ENCODE measurements at places on chromosomes 1 and 21. TPM values are rescaled to one million over a fixed set of nuclear protein-coding genes. Genes with fewer than 3 reads are reported as not detected.
A peak's percentile ranks its signal among the peaks of the same experiment; 100 is the strongest.

- no peaks in the 10 kb centered on the region for H3K36me3 ChIP-seq
- peak; percentile 34 for DNase-seq
- H3K4me1 ChIP-seq: peaks cover 11% of the 10 kb centered on the region
- peak overlapping the region; percentile 96 for H3K4me3 ChIP-seq
Measured at GRCh38 chr1:15833069-15833679, 14.3 kb upstream of the SPEN start.

GRCh38 chr1:243786531-243786930, 63.5 kb downstream of the AKT3 start:
- DNase-seq: no peak
- peaks cover 40% of the 10 kb centered on the region for H3K4me1 ChIP-seq
- H3K27ac ChIP-seq: peak overlapping the region; percentile 8

DNA sequence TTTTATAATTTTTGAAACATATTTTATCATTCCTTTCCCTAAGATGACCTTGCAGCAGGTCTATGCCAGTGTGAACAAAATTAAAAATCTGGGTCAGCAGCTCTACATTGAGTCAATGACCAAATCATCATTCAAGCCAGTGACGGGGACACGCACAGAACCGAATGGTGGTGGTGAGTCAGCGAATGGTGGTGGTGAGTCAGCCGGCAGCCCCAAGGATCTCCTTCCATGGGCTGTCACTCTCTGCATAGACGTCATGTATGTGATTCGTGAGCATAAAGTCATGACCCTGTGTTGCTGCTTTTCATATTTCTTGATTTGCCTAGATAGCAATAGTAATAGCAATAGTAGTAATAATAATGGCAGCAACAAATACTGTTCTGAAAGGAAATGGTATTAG, 26.3 kb downstream of the PER3 start:
- no peak overlapping the region for H3K4me3 ChIP-seq
- no peaks in the 10 kb centered on the region for H3K4me1 ChIP-seq
- no peak overlapping the region for H3K27ac ChIP-seq
- H3K36me3 ChIP-seq: peaks cover 7% of the 10 kb centered on the region
- DNase-seq: no peak

DNA sequence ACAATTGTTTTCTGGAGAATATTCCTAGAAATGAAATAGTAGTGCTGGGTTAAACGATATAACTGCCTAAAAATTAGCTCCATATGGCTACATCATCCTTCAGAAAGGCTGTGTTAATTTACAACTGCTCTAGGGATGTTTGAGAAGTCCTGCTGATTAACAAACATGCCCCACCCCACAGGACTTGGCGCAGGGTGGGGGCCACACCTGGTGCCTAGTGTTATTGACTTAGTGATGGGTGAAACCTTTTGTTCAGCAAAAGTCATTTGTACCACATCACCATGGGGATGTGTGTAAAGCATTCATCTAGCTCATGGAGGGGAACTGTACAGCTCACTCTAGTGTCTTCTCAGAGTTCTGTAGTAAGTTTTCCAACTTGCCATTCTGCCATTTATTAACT, 492.8 kb downstream of the CAMTA1 start:
- H3K4me1 ChIP-seq: peaks cover 2% of the 10 kb centered on the region
- no peak overlapping the region for H3K4me3 ChIP-seq
- H3K27me3 ChIP-seq: peaks cover 37% of the 10 kb centered on the region
- H3K36me3 ChIP-seq: peaks cover 2% of the 10 kb centered on the region
- DNase-seq: no peak

- peak; percentile 41 for DNase-seq
- no peaks in the 10 kb centered on the region for H3K36me3 ChIP-seq
Measured at GRCh38 chr1:40951943-40952743, 27.4 kb upstream of the CTPS1 start.

- DNase-seq: no peak
- H3K27me3 ChIP-seq: peaks cover 15% of the 10 kb centered on the region
- no peaks in the 10 kb centered on the region for H3K36me3 ChIP-seq
- no peak overlapping the region for H3K4me3 ChIP-seq
- no peaks in the 10 kb centered on the region for H3K4me1 ChIP-seq
- no peak overlapping the region for H3K27ac ChIP-seq
Measured at GRCh38 chr1:78035121-78035520, 10.6 kb upstream of the GIPC2 start.

DNA sequence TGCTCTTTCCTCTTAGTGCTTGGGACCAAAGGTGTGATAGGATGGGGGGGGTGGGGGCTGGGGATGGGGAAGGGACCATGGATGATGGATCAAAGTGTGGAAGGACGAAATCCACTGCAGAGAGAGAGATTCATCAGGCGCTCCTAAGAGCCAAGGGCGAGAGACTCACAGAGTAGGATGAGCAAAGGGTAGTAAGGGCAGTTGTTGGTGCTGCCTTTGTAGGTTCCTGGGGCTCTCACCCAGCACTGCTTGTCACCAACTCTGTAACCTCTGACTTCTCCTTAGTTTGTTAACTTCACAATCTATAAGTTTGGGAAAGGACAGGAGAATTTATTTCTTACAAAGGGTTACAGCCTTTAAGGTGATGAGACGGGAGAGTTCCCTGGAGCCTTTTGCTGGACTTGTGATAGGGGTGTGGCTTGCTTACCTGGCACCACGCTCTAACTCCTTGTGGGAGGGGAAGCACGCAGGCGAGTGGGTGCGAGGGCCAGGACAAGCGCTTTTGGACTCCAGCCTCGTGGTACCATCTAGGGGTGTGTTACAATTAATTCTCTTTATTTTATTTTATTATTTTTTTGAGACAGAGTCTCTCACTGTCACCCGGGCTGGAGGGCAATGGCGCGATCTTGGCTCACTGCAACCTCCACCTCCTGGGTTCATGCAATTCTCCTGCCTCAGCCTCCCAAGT, 1.6 kb upstream of the PDXK start:
- H3K27me3 ChIP-seq: no peaks in the 10 kb centered on the region
- peaks cover 11% of the 10 kb centered on the region for H3K4me1 ChIP-seq
- no peaks in the 10 kb centered on the region for H3K36me3 ChIP-seq
- no peak for DNase-seq
- H3K27ac ChIP-seq: no peak overlapping the region

- peaks cover 75% of the 10 kb centered on the region for H3K27me3 ChIP-seq
- no peak for DNase-seq
- H3K27ac ChIP-seq: no peak within 1 kb of the TSS
- H3K4me1 ChIP-seq: peaks cover 12% of the 10 kb centered on the region
- H3K4me3 ChIP-seq: peak within 1 kb of the TSS; percentile 80
Measured at GRCh38 chr1:15246960-15247614, at the start of gene FHAD1. Gene FHAD1, plus strand, starts transcription at chr1:15247223. Its CDS starts 4,562 bp downstream, at chr1:15251785.

DNA sequence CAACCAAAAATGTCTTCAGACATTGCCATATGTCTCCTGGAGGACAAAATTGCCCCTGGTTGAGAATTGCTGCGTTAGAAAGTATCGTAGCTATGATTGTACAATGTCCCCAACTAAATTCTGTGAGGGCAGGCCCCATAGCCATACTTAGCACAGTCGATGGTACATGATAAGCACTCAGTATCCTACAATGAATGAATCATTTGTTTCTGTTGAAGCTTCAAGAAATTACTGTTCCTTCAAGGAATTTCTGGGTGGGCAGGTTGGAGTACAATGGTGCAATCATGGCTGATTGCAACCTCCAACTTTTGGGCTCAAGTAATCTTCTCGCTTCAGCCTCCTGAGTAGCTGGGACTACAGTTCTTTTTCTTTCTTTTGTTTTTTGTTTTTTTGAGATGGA, 4.7 kb downstream of the CAP1 start:
- no peaks in the 10 kb centered on the region for H3K27me3 ChIP-seq
- peaks cover 64% of the 10 kb centered on the region for H3K4me1 ChIP-seq
- peak overlapping the region; percentile 98 for H3K4me3 ChIP-seq
- DNase-seq: no peak

- no peak overlapping the region for H3K27ac ChIP-seq
- H3K36me3 ChIP-seq: peaks cover 6% of the 10 kb centered on the region
- H3K4me3 ChIP-seq: no peak overlapping the region
- no peaks in the 10 kb centered on the region for H3K4me1 ChIP-seq
- no peak for DNase-seq
Measured at GRCh38 chr1:19695772-19696171, 31.1 kb downstream of the HTR6 start.

DNA sequence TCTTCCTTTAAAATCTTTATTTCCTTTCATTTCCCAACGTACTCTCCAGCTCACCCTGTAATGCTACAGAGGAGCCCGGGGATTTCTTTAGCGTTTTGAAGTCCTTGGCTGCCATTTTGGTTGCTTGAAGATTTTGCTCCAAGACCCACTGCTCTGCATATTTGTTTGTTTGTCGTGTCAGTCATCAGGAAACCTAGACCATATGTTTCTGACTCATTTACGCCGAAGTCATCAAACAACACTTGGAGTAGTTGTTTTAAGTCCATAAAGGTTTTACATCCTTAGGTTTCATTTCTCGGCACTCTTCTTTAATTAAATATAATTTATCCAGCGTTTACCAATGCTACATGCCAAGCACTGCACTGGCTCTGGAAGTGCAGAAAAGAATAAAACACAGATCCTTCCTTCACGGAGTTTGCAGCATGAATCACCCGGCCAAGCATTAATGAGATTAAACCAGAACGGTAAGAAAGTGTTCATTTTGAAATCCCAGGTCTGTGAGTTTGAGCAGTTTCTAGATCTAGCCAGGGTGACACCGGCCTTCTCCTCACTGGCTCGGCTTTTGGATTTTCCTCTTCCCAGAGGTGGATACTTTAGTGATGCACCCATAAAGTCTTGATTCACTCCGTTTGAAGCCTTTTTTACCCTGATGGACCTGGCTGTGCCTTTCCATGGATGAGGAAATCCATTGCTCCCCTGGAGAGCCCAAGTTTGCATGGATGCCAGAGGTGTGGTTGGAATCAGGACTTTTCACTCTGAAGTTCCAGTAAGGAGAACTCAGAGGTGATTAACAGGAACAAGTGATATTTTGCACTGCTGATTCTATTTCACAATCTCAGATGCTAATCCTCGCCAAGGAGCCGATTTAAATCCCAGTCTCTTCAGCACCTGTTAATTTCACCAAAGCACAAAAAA, 109.3 kb downstream of the KAZN start:
- no peak overlapping the region for H3K27ac ChIP-seq
- no peaks in the 10 kb centered on the region for H3K36me3 ChIP-seq
- no peaks in the 10 kb centered on the region for H3K4me1 ChIP-seq
- no peak overlapping the region for H3K4me3 ChIP-seq

Gene GBP4
- total RNA-seq: 35.9 TPM

Gene KNCN
- not detected for total RNA-seq

Measured in T-helper 17 cell (primary cell).